Stimulated activated CD4-positive, alpha-beta T cell treated with anti-CD3 and anti-CD28 coated beads, Interleukin-1b, Interleukin-23, amount 100 ng/mL, for 1 hour (primary cell): ENCODE measurements at places on chromosomes 1 and 21.

DNA sequence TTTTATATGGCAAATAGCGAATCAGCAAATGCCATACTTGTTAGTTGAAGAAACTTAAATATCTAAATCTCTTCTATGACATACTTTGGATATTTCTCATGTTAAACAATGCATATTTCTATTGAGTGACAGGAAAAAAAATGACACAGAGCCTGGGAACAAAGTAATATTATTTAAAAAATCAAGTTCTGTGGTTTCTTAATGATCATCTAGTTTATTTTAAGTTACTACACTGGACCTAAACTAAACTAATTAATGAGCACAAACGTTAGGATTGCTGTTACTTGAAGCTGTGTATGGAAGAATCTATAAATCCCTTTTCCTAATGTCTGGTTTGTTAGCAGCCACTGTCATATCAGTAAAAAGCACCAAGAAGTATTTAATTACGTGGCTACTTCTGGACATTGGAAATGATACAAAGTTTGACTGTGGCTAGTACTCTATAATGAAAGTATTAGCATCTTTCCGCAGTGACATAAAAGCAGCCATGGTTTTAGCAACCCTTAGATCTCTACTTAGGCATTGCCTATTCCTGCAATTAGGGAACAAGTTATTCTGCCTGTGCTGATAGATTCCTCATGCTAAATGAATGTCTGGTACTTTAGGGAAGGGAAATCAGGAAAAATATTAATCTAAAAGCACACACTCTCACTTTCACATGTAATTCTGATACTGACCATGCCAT lies 981.7 kb upstream of the B3GALT2 start:
- DNase-seq, result no peak

- no peak for DNase-seq
Measured at GRCh38 chr1:221766210-221766609, 24.3 kb upstream of the DUSP10 start.

DNA sequence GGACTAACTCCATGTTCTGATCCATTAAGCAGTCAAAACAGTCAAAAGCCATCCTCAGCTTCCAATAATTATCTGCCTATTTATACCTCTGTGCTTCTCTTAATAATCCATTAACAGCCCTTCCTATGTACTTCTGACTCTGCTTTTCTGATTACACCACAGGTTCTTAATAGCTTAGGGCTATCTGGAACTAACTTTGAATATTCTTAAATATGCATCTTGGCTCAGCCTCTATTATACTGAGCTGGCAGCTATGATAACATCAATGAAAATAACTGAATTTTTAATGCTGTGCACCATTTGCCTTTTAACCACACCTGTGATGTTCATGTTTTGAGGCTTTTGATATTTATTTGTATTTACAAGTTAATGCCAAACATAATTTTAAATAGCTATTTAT lies 175.9 kb downstream of the DPYD start:
- DNase-seq, result no peak

DNA sequence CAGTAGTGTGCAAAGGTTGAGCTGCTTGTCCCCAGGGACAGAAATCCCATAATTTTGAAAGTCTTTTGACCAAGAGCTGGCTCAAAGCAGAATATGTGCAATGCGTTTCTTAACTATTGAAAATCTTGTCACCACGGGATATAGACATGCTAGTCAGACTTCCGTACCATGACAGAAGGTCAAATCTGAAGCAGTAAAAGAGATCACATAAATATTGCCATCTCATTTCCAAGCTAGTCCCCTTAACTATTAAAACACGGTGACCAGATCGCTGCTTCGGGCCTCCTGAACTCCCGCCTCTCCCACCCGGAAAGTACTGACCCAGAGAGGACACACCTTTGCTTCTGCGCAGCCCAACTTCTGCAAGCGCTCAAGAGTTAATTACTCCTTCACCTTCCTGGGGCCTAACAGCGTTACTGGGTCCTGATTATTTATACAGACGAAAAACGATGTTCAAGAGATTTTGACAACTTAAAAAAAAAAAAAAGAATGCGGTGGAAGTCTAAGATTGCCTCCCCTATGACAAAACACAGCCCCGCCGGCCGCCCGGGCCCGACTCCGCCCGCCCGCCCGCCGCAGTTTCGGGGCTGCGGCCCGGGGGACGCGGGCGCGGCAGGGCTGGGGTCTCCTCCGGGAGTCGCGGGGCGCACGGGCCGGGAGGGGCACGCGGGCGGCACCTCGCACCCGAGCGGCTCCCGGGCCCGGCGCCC lies 692 bp downstream of the SORT1 start:
- no peak for DNase-seq

DNA sequence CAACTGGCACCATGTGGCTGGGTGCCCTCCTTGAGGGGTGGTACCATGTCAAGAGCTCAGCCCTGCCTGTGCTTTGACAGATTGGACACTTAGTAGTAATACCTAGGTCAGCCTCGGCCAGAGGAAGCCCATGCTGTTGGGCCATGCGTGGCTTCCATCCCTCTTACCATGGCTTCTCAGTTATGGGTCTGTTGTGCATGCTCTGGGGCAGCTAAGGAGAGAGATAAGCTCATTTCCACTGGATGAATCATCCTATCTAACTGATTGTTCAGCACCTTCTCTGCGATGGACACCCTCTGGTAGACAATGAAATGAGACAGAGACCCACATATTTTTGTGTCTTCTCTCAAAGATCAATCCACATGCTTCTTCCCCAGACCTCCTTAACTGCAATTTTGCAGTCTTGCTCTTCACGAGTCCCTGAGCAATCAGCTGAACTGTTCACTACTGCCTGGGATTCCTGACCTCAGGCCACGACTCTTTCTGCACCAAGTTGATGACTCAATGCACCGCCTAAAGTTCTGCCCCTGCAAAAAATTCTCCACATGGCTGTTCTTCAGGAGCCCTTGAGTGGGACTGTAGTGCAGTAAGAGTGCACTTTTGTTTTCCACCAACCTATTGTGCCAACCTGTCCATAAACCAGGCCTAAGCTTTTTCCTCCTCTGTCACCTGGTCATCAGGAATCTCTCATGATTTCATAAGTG lies 6.9 kb upstream of the TRIM62 start:
- DNase-seq, result no peak

DNA sequence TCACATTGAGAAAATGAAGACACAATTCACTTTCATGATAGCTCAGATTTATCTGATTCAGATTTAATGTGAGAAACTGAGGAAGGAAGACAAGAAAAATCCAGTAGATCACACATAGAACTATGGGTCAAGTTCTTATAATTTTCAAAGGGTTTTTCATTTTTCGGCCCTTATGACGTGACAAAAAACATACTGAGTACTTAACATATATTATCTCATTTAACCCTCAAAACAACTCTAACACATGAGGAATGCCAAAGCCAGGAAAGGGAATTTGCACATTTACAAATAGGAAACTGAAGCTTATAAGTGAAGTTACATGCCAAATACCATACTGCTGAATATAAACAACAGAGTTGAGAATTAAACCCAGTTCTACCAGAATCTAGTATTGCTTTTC lies 27.6 kb downstream of the SOD1 start:
- no peak for DNase-seq

DNA sequence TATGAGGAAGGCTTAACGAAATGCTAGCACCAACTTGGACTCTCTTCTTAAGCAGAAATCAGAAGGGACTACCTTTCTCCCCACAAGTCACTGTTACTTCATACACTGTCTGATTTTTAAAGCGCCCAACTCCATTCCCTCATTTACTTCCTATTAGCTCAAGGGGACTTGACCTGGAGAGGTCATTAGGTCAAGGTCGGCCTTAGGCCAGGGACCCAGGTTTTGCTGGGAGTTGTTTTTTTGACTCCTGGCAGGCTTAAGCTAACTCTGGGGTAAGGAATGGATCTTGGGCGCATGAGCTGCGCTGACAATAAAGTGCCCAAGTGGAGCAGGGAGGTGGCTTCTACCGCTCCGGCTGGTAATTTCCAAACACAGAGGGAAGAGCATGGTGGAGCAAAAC lies 16.8 kb downstream of the ADAR start:
- no peak for DNase-seq
